ENCODE measurements at places on chromosomes 11 and 22. TPM values are rescaled to one million over a fixed set of nuclear protein-coding genes. Genes with fewer than 3 reads are reported as not detected.

DNA sequence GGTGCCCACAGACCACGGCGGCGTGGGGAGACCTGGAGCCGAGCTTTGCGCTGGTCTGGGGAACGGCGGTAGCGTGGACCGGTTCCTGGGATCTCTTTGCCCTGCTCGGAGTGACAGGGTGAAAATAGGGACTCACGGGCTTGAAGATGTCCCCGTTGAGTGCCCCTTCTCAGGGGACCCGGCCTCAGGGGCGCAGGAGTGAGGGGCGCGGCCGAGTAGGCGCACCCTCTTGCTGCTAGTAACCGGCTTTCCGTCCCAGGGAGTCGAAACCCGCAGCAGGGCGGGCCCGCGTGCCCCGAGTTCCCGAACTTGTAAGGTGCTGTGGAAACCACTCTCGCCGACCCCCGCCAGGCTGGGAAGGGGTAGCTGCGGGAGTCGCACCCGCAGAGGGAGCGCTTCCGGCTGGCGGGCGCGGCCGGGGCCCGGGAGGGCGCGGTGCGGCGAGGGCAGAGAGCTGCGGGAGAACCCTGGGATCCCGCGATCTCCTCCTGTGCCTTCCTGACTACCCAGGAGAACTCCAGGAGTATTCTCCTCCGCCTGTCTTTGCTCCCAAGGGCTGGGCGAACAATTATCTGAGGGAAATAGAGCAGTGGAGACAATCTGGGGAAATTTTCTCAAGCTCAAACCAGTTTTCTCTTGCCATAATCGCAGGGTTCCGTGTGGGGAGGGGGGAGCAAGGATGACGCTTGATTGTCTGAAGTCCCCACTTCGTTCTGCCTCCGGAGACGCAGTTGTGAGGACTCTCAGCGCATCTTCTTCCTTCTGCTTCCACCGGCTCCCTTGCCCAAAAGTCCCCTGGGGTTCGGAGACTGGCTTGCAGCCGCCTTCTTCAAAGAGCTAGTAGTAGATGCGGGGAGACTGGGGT lies 666 bp downstream of the NELL1 start:
- no peak for DNase-seq

Gene TSGA10IP
- polyA plus RNA-seq, result not detected

DNA sequence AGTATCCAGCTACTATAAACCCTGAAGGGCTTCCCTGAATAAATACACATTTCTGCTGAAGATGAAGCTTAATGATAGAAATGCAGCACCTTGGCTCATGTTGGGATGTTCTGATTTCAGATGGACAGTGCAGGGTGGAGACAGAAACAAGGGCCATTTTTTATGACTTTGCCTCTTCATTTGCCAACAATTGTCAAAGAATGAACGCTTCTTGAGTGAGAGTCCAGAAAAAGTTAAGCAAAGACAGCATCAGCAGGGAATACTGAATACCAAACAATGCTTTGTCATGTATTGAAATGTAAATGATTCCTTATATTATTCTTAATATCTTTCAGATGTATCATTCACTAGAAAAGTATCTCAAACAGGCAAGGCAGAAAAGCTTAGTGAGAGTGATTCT lies 84.9 kb downstream of the TRPC6 start:
- no peak for DNase-seq

- DNase-seq, result no peak
These were observed 731 bp downstream of the GSTP1 start for GRCh38 chr11:67584205-67584880.

DNA sequence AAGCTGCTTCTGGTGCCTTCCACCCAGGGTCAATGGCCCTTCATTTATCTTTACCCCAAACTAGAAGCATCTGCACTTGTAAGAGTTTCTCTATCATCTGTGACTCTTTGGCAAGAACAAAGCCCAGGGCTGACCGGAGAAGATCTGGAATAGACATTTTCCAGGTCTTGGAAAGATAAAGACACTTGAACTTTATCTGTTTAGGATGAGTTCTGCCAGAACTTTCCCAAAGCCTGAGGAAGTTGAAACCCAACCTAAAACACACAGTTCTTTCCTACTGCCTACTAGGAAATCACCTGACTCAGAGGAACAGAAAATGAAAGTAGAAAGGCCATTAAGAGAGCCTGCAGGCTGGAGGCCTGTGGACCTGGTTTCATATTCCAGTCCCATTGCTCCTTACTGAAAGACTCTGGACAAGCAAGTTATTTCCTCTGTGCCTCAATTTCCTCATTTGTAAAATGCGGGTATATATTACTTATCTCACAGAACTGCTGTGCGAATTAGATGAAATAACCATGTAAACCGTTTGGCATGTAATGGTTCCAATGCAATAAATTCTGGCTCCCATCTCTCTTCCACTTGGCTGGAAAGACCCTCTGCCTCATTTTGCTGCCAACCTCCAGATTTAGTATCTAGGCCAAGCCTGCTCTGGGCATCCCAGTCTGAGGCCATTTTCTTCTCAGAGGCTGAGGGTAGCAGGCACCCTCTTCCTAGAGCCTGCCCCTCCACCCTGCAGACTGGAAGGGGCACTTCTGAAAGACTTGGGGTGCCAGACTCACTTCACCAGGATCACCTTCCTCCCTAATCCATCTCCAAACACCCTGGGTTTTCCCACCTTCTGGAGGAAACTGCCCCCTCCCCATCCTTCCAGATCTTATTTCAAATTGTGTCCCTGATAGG lies 1.2 kb downstream of the UBE2L6 start:
- DNase-seq, result peak; percentile 79

Gene ADAMTS15
- not detected for polyA plus RNA-seq

DNA sequence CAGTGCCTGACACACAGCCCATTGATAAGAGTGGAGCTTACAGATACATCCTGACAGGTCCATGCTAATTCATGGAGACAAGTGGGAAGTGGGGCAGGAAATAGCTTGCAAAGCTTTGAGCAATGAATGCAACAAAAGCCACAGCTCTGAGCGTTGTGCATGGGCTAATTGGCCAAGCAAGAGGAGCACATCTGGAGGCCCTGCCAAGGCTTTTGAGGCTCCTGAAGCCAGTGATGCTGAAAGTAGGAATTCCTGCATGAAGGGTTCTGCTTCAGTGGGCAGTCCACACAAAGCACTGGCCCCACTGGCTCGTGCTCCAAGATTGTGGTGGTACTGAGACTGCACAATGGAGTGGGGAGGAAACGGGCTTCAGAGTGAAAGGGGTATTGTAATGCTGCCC lies 103.8 kb upstream of the CSNK2A3 start:
- DNase-seq, result no peak

- DNase-seq, result no peak
These were observed 504 bp upstream of the ZNF215 start for GRCh38 chr11:6925636-6926207.

DNA sequence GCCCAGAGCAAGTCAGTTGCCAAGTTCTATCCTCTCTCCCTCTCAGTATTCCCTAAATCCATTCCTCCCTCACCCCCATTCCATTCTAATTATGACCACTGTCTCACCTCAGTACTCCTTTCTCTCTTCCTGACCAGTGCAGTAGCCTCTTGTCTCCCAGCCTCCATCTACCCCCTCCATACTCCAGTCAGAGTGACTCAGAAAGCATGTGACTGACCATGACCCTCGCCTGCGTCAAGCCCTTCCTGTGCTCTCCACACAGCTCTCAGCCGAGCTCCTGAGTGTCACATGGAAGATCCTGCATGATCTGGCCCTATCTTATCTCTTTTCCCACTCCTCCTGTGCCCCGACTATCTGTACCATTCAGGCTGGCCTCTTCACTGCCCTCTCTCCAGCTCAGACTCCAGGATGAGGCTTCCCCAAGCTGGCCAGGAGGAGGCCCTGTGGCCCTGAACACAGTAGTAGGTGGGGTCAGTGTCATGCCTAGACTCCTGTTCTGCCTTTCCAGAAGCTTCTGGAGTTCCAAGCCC lies 42.6 kb downstream of the NEU3 start:
- no peak for DNase-seq

Gene GVQW3
- polyA plus RNA-seq, result 3.0 TPM

DNA sequence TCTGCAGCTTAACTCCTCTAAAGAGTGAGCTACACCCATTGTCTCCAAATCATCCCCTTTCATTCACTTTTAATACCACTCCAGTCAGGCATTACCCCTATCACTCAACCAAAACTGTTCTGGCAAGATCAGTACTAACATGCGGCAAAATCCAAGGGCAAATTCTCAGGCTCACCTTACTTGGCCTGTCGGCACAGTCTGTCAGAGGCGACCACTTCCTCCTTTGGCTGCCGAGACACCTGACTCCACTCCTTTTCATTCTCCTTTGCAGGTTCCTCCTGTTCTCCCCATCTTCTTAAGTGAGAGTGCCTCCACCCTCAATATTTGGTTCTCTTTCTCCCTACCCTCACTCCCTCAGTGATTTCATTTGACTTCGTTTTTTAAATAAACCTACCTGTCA lies 4.2 kb downstream of the C11orf91 start:
- no peak for DNase-seq

DNA sequence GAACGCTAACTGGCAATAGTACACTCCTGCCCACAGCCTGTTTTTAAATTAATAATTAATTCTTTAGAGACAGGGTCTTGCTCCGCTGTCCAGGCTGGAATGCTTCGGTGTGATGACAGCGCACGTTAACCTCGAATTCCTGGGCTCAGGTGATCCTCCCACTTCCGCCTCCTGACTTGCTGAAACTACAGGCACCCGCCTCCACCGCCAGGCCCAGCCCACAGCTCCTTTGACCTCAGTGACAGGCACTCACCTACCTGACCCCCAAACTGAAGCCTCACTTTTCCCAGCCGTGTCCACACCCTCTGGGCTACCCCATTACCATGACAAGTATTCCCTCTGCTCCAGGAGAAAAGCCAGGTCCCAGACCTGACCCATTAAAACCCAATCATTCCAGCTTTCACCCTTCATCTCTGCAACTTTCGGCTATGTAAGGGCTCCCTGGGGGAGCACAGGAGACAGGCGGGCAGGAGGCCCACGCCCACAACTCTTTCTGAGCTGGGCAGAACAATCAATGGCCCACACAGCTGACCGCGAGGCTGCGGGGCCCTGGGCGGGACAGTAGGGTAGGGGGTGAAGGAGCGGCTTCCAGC lies 730 bp downstream of the LMNTD2 start:
- no peak for DNase-seq

Gene CHRM4
- polyA plus RNA-seq, result 1.1 TPM

DNA sequence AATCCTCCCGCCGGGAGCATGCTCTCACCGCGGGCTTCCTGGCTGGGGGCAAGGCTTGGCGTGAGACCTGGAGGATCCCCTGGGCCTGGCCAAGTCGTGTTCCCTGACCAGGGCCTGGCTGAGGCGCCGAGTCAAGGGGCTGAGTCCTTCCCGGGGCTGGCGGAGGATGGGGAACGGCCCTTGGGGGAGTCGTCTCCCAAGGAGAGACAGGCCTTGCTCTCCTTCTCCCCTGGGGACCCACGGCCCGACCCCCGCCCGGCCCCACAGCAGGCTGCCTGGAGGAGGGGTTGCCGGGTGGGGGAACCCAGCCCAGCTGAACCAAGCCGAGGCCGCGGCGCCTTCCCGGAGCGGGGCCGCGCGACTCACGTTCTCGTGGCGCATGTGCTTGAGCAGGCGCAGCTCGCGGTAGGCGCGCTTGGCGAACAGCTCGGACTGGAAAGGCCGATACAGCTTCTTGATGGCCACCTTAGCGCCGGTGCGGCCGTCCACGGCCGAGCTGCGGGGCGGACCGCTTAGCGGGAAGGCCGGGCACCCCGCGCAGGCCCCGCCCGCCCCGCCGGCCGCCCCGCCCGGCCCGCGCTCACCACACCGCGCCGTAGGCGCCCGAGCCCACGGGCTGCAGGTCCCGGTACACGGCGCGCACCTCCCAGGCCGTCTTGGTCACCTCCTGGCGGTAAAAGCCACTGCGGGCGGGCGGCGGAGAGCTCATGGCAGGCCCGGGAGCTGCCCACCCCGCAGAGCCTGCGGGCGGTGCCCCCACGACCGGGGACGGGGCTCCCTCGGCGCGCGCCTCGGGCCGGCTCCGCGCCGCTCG lies 475 bp downstream of the MAPK12 start:
- peak; percentile 48 for DNase-seq

GRCh38 chr11:17328871-17329494 lies 22.6 kb upstream of the NCR3LG1 start:
- DNase-seq, result no peak

DNA sequence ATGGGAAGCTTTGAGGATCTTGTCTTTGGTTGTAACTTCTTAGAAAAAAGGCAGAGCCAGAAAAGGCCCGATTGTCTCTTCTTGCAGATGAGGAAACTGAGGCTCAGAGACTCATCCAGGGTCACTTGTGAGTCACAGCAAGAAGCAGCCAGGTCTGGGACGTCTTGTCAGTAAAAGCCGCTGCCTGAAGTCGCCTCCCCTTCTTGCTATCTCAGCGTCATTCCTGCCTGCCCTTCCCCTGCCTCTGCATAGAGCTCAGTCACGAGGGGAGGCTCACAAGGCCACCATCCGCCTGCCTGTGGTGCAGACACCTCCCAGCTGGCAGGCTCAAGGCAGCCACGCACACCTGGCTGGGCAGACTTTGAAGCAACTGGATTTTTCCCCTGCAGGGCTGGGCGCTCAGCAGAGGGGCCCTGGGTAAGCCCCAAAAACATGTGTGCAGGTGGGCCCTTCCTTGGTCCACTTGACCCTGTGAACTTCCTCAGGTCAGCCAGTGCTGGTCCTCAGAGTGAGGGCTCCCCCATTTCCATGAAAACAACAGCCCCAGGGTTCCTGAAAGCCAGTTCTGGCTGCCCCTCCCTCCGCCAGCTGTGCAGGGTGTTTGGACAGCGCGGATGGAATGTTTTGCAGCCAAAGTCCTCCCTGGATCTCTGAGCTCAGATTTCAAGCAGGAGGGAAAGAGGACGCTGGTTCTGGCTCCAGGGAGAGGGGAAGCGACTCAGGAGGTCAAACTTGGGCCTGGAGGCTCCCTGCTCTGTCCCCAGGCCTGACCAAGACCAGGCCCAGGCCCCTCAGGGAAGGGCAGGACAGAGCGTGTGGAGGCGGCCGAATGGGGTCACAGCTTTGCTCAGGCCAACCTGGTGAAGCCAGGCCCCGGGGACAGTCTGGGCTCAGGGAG lies 6.0 kb upstream of the RAB3IL1 start:
- no peak for DNase-seq

Gene RIMBP3C
- 0.87 TPM for polyA plus RNA-seq

GRCh38 chr11:102047305-102047924 lies at the start of gene CFAP300:
Gene CFAP300 (plus strand): TSS chr11:102047437. CDS start chr11:102047471, 34 bp downstream.
- DNase-seq, result no peak
